ENCODE measurements at places on chromosomes 7 and 10. TPM values are rescaled to one million over a fixed set of nuclear protein-coding genes. Genes with fewer than 3 reads are reported as not detected.

The CYP3A5 gene
- 170 TPM for total RNA-seq

DNA sequence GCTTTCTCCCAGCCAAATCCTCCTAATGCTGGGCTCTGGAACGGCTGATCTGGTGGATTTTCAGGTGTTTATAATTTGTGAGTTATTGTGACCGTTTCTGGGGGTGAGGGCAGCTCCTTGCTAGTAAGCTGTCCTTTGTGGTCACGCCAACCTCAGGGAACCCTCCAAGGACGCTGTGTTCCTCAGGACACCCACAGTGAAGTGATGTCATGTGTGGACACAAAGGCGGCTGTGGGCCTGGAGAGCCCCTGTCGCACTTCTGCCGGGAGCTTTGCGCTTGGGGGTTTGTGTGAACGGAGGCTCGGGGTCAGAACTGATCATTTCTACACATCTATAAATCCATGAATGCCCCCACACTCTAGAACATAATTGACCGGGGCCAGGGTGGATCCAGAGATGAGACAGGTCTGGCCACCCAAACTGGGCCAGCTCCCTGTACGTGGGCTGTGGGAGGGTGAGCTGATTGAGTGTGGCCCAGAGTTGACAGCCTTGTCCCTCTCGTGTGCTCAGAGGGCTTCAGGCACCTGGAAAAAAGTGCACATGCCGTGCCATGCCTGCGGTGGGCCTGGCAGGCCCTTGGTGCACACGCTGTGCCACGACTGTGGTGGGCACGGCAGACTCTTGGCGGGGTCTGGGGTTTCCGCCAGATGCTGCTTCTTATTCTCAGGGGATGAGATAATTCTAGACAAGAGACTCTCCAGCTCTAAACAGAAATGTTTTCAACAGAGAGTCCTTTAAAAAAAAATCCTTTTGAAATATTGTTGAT is 130.2 kb downstream of the VIPR2 start:
- H3K4me3 ChIP-seq = no peak overlapping the region
- DNase-seq = no peak
- H3K27ac ChIP-seq = no peak overlapping the region
- H3K27me3 ChIP-seq = no peaks in the 10 kb centered on the region
- peaks cover 13% of the 10 kb centered on the region for H3K4me1 ChIP-seq
- H3K36me3 ChIP-seq = no peaks in the 10 kb centered on the region

GRCh38 chr7:87474533-87475358 is 734 bp downstream of the ABCB4 start:
- no peak overlapping the region for H3K4me3 ChIP-seq
- no peak for DNase-seq
- H3K27ac ChIP-seq = no peak overlapping the region
- H3K4me1 ChIP-seq = peaks cover 14% of the 10 kb centered on the region
- no peaks in the 10 kb centered on the region for H3K36me3 ChIP-seq

The CYP3A7 gene
- not detected for total RNA-seq

DNA sequence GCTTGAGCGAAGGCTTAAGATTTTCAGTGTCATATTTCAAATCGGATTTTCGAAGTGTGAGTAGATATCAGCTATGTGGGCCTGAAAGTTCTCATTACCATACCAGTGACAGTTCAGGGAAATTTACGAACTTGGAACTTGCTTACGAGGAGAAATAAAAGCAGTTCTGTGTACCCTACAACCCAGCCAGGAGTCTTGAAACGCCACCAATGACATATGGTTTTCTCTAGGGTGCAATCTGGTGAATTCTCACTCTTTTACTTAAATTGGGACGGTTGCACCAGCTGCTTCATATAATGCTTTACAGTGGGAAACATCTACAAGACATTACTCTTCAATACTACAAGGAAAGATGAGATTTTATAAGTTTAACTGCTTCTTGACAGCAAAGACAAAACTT is 253.6 kb upstream of the FOXK1 start:
- H3K36me3 ChIP-seq = no peaks in the 10 kb centered on the region
- no peak overlapping the region for H3K4me3 ChIP-seq
- no peaks in the 10 kb centered on the region for H3K27me3 ChIP-seq

GRCh38 chr7:34130558-34131295 is 225.4 kb downstream of the BMPER start:
- no peak overlapping the region for H3K4me3 ChIP-seq
- H3K27me3 ChIP-seq = no peaks in the 10 kb centered on the region
- no peaks in the 10 kb centered on the region for H3K4me1 ChIP-seq

DNA sequence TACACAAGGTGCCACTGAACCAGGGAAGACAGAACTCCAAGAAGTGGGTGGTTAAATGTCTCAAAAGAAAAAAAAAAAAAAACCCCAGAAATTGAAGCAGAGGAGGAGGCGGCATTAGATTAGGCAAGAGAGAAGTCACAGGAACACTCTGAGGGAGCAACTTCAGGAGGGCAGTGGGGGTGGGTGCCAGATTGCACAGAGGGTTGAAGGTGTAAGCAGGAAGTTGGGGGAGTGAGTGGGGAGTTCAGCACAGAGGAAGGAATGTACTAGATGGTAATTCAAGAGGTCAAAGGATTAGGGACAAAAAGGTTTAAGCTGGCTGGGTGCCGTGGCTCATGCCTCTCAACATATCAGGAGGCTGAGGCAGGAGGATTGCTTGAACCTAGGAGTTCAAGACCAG is 110.0 kb upstream of the PDLIM1 start:
- no peak overlapping the region for H3K27ac ChIP-seq
- DNase-seq = no peak
- H3K4me3 ChIP-seq = no peak overlapping the region
- H3K27me3 ChIP-seq = no peaks in the 10 kb centered on the region

GRCh38 chr10:113053091-113053490 is 103.0 kb downstream of the TCF7L2 start:
- no peak overlapping the region for H3K4me3 ChIP-seq
- H3K36me3 ChIP-seq = no peaks in the 10 kb centered on the region
- H3K4me1 ChIP-seq = peaks cover 5% of the 10 kb centered on the region
- no peaks in the 10 kb centered on the region for H3K27me3 ChIP-seq
- no peak overlapping the region for H3K27ac ChIP-seq

DNA sequence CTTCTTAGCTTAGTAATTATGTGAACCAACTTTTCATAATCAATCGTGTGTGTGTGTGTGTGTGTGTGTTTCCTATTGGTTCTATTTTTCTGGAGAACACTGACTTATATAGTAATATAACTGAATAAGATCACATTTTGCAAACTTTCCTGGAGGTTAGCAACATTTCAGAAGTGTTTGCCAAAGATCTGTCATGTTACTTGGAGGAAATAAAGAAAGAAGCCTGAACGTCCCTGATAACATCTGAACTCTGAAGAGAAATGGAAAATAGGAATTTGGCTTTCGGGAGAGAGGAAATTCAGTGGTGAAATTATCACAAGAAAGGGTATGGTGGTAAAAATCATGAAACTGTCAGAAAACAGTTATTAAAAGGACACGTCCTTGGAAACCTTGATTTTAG is 984.4 kb upstream of the AUTS2 start:
- no peaks in the 10 kb centered on the region for H3K4me1 ChIP-seq
- DNase-seq = no peak
- H3K36me3 ChIP-seq = no peaks in the 10 kb centered on the region
- no peak overlapping the region for H3K27ac ChIP-seq

The CDNF gene
- 1.3 TPM for total RNA-seq

The CTNNA3 gene
- total RNA-seq = 0.33 TPM

The GRM3 gene
- total RNA-seq = not detected

DNA sequence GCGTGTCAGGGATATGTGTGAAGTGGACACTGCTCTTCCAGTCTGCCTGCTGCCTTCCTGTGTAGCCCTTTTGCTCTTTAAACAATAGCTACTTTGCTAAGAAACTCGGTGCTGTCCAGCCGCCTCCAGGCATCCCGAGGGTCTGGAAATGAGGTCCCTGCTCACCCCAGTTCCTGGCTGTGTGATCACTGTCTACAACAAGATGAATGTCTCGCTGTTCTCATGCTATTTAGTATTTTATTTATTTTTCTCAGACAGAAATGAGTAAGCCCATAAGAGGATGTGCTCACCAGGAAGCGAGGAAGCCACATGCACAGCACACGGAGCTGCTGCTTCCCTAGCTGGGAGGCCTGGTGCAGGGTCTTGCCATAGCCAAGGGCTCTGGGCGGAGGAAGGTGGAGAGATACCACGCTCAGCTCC is 167.0 kb upstream of the PITRM1 start:
- no peaks in the 10 kb centered on the region for H3K36me3 ChIP-seq
- peaks cover under 1% of the 10 kb centered on the region for H3K4me1 ChIP-seq
- no peak for DNase-seq
- H3K4me3 ChIP-seq = no peak overlapping the region
- H3K27ac ChIP-seq = no peak overlapping the region

Data from body of pancreas (tissue), 4 donors.